ENCODE measurements at places on chromosomes 7 and 10. TPM values are rescaled to one million over a fixed set of nuclear protein-coding genes. Genes with fewer than 3 reads are reported as not detected.
A peak's percentile ranks its signal among the peaks of the same experiment; 100 is the strongest.

DNA sequence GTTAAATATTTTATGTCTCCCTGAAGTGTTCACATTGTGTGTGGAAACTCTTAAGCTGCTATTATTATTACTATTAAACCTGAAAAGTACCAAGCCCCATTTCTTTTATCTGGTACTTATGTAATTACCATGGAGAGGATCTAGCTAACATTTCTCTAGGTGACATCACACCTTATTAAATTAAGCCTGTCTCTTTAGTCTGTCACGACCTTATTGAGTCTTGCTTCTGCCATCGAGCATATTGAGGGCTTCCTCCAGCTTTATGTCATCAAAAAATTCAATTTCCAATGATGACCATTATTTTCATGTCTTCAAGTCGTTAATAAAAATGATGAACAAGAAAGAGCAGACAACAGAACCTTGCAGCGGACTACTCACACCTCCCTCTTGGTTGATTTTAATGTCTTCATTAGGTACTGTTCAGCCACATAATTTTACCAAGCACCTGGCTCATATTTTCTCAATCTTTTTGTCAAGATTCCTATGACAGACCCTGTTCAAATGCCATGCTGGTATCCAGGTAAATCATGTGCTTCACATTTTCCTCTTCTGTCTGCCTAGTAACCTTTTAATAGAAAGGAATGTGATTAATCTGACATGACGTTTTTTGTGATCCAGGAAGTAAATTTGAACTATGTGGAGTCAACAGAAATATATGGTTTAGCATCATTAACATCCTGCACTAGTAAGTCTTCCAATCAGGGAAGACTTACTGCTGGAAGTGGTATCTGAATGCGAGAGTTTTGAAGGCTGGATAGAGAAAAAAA is 556.7 kb downstream of the SORCS3 start:
- no peak for DNase-seq

DNA sequence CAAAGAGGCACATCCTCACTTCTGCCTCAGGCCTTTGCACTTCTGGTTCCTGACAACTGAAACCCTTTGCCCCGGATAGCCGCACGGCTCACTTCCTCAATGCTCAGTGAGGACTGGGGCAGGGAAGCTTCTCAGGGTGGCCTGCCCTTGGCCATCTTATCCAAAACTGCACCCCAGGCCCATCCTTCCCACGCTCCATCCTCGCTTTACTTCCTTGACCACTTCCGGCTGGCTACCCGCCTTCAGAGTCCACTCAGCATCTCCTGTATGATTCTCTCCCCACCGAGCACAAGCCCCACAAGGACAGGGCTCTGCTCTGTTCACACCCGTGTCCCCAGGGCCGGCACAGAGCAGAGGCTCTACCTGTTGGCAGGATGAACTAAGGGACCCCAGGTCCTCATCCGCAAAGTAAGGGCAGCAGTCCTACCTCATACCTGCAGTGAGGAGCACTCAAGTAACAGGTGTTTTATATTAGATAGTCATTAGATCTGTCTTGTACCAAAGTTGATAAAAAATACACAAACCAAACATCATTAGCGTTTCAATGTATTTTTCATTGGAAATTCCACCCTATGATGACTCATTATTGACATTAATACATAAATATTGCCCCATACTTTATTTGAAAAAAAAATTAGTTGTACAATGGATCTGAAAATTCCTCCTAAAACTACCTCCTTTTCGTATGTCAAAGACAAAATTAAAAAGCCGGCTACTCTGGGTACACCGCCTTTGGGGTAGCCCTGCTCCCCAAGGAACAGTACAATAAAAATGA is 35.0 kb downstream of the GNA12 start:
- DNase-seq, result no peak

DNA sequence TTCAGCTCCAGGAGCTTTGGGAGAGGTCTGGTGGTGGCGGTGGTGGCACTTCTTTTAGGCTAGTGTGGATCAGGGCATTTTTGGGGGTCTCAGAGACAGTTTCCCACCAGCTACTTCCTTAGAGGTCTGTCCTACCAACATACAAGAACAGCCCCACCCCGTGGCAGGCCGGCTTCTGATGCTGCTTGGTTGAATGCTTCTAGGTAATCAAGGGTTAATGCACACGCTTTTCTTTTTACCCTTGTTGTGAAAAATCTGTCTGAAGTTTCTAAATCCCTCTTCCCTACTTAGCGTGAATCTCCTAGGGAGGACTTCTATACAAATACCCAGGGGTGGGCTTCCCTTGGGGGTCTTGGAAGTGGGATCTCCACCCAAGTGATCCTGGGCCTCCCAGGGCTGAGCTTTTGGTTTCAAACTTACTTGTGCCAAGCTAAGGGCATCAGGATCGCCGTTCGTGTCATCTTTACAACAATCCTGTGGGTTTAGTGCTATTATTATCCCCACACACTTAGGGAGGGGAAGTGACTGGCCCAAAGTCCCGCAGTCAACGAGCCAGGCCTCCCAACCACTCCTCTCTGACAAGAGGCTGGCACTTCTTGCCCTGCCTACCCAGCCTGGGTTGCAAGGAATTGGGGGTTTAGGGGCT is 1.7 kb downstream of the SH2B2 start:
- peak; percentile 66 for DNase-seq

SEC31B gene
- 34.2 TPM for total RNA-seq

AGK gene
- total RNA-seq, result 73.7 TPM

EN2 gene
- not detected for total RNA-seq

Measured in activated CD8-positive, alpha-beta T cell treated with anti-CD3 and anti-CD28 coated beads for 36 hours (primary cell).